ENCODE measurements at places on chromosomes 7 and 10.

DNA sequence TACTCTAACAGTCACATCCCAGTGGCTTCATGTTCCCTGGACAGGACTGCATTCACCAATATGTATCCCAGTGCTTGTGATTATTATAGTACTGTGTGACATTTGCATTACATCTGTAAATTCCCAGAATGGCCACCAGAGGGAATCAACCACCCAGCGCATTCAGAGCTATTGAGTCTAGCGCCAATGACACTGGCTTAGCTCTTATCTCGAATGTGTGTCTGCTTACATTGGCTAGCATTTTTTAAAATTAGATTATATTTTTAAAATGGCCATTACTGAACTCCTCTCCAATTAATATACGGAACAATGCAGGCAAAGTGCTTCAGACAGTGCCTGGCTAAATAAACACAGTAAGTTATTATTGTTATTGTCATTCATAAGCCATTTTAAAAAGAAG, 36.3 kb downstream of the TRIL start:
- peak; percentile 87 for DNase-seq

GRCh38 chr7:12028508-12028907, 182.6 kb upstream of the TMEM106B start:
- DNase-seq = no peak

- no peak for DNase-seq
Measured at GRCh38 chr7:27237735-27238334, 4.8 kb upstream of the EVX1 start.

DNA sequence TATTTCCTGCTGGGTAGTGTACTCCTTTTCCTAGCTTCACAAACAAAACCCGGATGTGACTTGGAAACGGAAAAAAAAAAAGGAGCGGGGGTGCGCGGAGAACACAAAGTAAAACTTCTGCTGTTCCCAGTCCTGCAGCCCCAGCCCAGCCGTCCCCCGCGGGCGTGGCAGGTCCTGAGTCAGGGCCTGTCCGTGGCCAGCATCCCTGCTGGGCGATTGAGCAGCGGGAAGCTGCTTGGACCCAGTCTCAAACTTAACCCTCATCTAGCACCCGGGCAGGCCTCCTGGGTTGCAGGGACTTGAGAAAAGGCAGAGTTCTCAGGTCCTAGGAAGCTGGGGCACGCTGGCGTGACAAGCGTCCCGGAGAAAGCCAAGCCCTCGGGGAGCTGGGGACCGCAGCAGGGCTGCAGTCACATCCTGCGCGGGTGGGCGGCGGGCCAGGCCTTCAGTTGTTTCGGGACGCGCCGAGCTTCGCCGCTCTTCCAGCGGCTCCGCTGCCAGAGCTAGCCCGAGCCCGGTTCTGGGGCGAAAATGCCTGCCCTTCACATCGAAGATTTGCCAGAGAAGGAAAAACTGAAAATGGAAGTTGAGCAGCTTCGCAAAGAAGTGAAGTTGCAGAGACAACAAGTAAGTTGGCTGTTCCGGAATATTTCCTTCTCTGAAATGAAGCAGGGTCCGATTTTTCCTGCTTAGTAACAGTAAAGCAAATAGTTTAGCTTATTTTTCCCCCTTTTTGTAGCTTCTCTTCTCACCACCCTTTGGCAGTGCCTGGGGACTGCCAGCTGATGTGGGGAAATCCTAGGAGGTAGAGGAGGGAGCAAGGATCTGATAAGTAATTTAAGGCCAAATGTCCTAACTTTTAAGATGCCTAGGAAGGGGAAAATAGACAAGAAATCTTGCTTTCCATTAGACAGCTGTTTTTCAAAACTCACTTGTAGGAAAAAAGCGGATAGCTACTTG, at the start of gene GNG11:
Gene GNG11, plus strand, starts transcription at position 129 of the 960 bp plus-strand sequence. Its CDS starts 403 bp downstream, at position 532.
- peak; percentile 78 for DNase-seq

- DNase-seq = no peak
Measured at GRCh38 chr10:8069108-8069507, 14.6 kb downstream of the GATA3 start.

DNA sequence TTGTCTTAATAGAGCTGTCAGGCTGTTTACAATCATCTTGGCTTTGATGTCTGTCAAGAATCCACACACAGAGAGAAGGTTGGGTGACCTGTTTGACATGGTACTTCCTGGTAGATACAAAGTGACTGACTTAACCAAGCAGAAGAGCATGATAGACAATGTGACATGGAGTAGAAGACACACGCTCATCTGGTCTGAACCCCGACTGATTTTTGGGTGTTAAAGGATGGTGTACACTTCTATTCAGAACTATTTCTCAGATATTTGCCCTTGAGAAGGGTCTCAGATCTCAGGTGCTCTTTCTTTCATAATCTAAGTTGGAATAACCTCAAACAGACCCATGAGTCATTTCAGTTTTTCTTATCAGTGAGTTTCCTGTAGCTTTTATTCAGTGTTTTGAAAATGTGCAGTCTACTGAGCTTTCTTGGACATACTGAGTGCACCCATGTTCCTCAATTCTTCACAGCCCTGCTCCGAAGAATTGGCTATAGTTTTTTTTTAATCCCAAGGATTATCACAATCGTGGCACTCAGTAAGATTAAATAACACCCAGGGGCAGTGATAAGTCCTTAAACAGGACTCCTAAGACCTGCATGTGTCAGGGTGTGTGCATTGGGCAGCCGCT, 46.4 kb upstream of the NXPH1 start:
- DNase-seq = no peak

- no peak for DNase-seq
Measured at GRCh38 chr10:21961847-21962246, 41.7 kb downstream of the DNAJC1 start.

GRCh38 chr7:44580945-44581878, 819 bp downstream of the TMED4 start:
- DNase-seq = peak; percentile 33

GRCh38 chr7:29332042-29332811, 137.7 kb downstream of the CHN2 start:
- no peak for DNase-seq

- no peak for DNase-seq
Measured at GRCh38 chr7:130187360-130187759, 17.8 kb downstream of the TMEM209 start.

- DNase-seq = peak; percentile 80
Measured at GRCh38 chr10:6089334-6090219, 743 bp downstream of the RBM17 start.

GRCh38 chr10:130425881-130426435, 289.8 kb downstream of the GLRX3 start:
- no peak for DNase-seq

GRCh38 chr10:14584661-14585060, 190.0 kb downstream of the FAM107B start:
- DNase-seq = no peak

- no peak for DNase-seq
Measured at GRCh38 chr10:96366508-96366907, 7.7 kb upstream of the OPALIN start.

- no peak for DNase-seq
Measured at GRCh38 chr7:132450696-132451095, 125.6 kb downstream of the PLXNA4 start.

- peak; percentile 79 for DNase-seq
Measured at GRCh38 chr10:93600446-93601145, 439 bp downstream of the RBP4 start.

GRCh38 chr10:75954486-75954885, 523.1 kb downstream of the LRMDA start:
- DNase-seq = no peak

GRCh38 chr10:13708256-13708990, 121.7 kb downstream of the PRPF18 start:
- DNase-seq = no peak

GRCh38 chr10:49500412-49500811, 38.5 kb downstream of the ERCC6 start:
- no peak for DNase-seq

DNA sequence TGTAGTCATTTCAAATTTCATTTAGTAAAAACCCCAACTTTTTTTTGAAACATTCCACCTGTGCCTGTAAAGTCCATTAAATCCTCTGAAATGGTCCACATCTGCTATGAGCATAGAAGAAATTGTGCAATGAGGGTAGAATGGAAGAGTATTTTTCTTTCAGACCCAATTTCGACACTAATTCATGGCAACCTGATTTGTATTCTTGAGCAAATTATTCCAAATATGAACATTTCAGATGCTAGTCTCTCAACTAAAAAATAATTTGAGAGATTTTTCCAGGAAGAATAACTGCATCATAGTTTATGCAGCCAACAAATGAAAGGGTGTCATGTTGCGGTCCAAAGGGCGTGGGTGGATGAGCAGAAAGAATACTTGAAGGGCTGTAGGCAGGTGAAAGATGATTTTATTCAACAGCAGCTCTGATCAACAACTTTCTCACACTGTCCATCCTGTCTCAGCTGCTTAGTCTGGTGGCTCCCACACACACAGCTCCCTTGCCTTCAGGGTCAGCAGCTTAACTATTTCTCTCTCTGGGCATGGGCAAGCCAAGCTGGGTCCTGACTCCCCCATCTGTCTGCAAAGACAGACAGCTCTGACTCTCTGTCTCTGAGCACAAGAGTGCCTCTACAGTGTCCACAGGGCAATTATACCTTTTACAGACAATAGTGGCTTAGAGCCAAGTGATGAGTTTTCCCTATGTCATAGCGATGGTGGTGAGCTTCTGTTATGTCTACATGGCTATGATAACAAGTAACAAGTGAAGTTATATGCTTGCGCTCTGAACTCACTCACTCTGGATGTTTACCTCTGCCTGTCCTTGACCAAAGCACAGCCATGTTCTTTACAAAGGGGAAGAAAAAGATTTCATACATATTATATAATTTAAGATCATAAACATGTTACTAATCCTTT, 11.5 kb downstream of the STEAP2 start:
- DNase-seq = no peak

- no peak for DNase-seq
Measured at GRCh38 chr7:81233208-81233940, 314.5 kb upstream of the SEMA3C start.

DNA sequence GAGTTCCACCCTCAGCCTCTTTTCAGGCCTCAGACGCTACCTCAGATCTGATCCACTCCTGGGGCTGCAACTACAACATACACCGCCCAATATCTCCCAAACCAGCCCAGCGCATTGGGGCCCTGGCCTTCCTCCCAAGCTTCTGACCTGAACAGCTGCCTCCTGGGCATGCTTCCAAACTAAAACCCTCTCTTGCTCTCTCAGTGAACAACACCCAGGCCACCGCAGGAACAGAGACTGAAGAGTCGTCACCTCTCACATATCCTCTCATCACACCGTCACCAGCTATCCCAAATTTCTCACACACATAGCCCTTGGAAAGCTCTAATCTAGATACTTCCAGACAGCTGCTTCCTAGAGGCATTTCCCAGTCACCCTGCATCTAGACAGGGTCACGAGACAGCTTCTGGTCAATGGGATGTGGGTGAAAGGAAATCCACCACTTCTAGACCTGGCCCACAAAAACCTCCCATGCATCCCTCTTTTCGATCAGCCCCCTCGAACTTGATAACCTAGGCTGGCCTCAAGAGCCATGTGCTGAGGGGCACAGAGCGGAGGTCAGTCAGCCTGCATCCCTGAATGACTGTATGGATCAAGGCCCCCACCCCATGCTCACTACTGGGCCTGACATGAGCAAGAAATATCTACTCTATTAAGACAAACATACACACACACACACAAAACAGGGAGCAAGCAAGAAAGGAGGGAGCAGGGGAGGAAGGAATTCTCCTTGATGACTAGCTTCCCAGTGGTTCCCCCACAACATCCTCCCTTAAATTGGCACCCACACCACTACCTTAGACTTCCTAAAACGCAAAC, 1.8 kb downstream of the PARP12 start:
- DNase-seq = no peak

- peak; percentile 46 for DNase-seq
Measured at GRCh38 chr7:101936611-101937231, 119.3 kb downstream of the CUX1 start.

DNA sequence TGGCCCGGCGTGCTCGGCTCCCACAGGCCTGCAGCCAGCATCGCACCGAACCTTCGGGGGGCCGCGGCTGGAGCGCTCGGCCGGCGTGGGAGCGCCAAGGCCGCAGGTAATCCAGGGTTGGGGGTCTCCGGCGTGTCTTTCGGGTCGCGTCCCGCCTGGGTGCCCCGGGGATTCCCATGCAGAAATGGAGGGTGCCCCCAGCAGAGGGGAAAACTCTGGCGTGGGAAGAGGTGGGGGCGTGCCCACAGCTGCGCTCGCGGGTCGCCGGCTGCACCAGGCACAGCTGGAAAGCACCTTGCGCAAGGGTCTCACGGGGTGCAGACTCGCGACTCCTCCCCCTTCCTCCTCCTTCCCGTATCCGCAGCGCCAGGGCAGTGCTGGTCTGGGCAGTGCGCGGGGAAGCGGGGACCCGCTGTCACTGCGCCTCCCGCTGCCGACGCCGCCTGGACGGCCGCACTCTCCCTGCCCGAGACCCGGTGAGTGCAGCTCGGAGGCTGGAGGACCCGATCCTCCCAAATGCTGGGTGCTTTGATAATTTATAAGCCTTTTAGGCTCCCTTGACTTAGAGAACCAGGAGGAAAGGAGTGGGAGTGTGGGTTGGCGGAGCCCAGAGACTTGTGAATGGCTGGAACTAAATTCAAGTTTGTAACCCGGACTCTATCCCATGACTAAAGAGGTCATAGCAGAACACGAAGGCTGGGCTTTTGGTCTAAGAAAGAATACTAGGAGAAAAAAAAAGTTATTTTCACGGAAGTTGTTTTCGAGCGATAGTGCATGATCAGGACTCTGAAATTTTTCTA, 489 bp downstream of the MAP3K8 start:
- peak; percentile 90 for DNase-seq

GRCh38 chr7:118079369-118079768, 104.6 kb upstream of the LSM8 start:
- DNase-seq = no peak

DNA sequence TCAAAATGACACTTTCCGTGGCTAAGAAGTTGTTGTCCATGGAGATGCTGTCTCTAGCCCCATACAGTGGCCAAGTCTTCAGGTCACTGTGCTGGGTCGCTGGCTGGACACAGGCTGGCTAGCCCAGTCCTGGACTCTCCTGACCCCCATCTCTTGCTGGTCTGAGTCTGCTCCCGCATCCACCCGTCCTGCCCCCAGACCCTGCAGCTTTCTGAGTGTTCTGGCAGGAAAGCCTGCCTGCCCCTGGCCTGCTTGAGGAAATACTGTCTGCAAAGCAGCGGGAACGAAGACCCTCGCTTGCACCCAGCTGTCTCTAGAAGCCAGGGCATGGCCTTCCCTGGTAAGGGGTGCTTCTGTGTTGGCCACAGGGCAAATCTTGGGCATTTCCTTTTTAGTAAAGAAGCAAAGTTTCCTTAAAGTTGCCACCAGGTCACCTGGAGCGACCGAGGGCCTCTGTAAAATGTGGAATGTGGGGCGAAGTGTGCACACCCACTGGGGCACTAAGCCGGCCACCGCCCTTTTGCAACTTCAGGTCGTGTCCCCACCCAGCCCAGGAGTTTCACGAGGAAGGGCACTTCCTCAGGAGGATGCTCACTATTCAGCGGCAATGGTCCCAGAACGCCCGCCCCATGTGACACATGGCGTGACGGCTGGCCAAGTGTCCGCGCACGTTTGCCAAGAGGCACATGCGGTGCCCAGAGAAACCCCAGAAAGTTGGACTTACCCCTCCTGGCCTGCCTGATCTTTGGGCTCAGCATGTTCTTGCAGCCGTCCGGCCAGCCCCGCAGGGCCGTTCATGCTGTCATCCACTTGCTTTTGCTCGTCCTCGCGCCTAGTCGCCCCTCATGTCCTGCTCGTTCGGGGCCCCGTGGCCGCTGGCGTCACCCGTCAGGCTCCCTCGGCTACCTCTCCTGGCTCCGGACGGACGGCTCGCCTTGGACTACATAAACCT, 558 bp downstream of the ARHGAP22 start:
- DNase-seq = no peak
